ENCODE measurements at places on chromosomes 5 and 9. TPM values are rescaled to one million over a fixed set of nuclear protein-coding genes. Genes with fewer than 3 reads are reported as not detected.

Gene GOLM1
- total RNA-seq: 20.9 TPM

Gene LMBRD2
- 18.5 TPM for total RNA-seq

Gene PCDH12
- 7.0 TPM for total RNA-seq

Gene ITGA1
- 104 TPM for total RNA-seq

DNA sequence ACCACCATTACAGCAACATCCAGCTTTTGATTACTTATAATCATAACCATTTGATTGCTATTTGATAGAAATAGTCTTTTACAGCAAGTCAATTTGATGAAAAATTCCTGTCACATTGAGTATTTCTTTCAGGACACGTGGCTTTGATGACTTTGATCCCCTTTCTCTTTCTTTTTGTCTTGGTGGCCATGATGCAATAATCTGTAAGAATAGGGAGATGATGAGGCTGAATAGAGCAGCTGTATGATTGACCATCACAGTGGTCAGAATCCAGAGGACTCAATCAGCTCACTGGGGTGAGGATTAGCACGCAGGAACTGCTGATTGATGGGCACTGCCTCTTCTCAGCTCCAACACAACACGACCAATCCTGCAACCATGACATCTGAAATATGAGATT, 262.7 kb downstream of the PARP8 start:
- no peak for DNase-seq

- DNase-seq: no peak
These were observed 240.9 kb downstream of the SYK start for GRCh38 chr9:91042541-91042940.

GRCh38 chr9:87850391-87850790, 32.3 kb upstream of the SPATA31E1 start:
- DNase-seq: no peak

GRCh38 chr5:173451031-173451430, 122.8 kb upstream of the STC2 start:
- DNase-seq: no peak

DNA sequence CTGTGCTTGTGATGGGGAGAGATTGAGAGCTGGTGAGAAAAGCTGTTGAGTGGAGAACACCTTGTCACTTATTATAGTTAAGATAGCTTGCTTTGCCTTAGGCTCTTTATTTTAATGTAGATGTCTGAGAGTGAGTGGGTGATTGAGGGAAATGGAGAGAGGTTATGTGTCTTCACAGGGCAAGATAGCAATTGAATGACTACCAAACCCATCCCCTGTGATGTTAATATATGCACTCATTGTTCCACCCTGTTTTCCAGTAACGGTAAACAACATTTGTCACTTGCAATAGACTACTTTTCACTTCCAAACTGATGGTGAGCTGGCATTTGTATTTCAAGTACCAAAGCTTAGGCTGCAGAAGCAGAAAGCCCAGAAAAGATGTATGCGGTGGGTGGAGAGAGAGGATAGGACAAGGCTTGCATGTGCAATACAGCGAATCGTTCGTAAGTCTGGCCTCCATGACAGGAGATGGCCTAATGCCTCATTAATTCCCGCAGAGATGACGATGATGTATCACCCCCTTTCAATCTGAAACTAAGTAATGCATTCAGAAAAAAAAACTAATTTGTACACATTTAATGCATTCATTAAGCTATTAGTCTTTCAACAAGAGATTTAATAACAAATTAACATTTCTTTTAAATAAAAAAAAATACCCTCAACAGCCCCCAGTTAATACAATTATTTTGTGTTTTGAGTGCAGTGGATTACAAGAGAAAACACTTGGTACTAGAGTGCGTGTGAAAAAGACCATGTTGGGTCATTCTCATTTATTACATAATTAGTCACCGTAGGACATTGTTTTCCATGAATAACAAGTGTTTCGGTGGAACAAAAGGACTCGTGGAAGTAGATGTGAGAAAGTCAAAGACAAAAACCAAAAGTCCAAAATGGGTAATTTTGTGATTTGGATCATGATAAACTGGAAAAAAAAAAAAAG, 699.0 kb downstream of the BRINP1 start:
- no peak for DNase-seq

- DNase-seq: peak; percentile 14
These were observed 16.7 kb downstream of the P4HA2 start for GRCh38 chr5:132210944-132211343.

Measured in sciatic nerve (tissue), 2 donors.